ENCODE measurements at places on chromosomes 2 and 18.

DNA sequence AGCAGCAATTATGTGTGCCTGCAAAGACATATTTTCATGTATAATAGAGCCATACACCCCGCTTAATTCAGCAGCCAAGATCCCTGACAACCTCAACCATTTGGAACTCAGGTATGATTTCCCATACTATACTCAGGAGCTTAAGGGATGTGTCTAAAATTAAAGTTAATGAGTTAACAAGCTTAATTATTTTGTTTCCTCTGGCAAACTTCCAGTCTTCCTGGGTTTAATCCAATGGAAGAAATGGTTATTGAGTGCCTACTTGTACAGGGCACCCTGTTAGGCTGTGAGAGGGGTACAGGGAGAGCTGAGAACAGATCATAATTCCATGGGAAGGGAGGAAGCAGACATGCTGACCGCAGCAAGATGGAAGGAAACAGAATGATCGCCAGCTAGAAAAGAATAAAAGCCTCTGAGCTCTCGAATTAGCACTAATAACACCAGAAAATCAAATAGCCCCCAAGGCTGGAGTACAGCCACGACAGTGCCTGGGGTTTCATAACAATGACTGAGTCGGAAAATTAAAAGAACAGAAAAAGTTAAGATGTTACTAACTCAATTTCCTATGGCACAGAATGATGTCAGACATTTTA is 20.8 kb upstream of the CEP68 start:
- no peak for DNase-seq

- no peak for DNase-seq
These were observed 11.3 kb downstream of the LCT start for GRCh38 chr2:135825550-135826176.

DNA sequence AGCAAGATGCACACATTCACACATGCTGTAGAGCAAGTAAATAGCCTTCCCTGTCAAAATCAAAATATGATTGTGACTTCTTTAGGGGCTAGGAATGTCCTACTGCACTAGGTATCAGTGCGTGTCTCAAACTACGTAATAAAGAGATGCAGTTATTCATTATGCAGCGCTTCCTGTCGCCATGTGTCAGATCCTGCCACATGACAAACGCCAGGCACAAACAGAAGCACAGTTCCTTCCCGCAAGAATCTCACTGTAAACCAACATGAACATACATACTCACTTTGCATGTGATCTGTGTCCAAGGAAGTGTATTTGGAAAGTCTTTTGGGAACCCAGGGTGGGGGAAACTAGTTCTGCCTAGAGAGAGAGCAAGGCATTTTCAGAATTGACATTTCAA is 599.9 kb downstream of the RNF144A start:
- no peak for DNase-seq

DNA sequence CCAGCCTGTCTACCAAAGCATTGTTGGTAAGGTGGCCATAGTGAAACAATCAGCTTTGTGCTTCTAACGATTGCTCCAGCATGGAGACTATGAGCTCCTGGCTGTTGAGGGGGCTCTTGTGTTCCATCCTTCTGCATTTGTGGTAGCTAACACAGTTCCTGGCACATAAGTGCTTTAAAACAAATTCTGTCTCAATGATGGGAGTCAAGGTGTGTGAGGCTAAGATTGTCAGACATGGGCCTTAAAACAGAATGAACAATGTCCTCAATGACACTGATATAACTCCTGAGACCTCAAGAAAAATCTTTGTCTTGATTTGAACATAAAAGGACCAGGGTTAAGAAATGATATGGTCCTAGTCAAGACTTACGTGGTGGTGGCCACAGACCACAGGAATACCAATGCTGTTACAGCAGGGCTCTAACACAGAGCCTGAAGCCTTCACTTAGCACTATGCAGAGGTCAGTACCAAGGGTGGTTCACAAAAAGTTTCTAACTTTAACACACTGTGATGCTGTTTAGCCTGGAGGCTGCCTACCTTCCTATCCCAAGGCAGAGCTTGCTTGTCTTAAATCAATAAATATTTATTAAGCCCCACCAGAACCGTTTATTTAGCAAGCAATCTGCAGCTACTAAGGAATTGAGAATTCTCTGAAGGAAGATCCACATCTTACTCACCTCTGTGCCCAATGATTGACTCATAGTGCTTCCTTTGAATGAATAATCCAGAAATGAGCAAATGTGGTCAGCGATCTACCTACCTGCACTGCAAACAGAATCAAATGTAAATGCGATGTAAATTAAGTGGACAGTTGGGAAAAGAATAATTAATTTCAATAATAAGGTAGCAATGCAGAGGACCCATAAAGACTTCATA is 35.1 kb downstream of the EVA1A start:
- no peak for DNase-seq

DNA sequence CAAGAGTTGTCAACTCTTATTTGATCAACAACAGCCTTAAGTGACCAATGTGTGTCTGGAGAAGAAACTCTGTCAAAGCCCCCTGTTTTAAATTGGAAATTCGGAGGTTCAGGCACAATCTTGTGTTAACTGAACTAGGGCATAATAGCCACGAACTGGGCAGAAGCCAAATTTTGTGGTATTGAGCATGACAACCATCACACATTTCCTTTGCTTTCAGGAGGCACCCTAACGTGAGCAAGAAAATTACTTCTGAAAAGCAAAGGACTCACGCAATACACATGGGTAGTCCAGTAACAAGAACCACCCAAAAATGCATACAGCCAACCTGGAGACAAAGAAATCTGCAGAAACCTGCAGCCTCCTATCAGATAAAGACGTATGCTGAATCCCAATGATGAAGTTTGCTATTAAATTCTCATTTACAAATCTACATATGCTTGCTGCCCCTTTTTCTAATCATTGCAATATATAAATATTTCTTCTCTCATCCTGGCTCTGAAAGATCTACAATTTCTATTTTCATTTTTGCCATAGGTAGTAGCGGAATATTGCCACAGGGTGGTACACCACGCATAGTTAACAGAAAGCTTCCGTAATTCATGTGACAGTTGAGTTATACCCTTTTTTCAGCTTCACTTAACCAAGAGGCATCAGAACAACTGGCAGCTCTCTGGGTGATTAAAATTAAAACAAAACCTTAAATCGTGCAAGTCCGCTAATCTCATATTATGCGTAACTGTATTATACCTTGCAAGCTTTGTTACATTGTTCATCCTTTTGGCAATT is 495.8 kb downstream of the NRXN1 start:
- DNase-seq: no peak

DNA sequence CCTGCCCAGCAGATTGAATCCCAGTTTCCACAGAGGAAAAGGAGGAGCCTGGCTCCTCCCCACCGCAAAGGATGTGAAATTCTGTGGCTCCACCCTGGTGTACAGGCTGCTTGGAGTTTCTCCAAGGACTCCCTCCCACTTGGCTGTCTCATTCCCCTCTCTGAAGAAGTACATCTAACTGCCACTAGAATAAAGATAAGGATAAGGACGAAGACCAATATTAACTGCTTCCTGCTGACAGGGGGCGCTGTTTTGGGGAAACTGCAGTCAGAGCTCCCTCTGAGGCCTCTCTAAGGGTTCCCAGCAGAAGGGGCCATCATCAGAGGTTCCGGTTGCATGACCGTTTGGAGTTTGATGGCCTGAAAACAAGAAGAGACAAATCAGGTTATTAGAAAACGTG is 790.9 kb downstream of the CPS1 start:
- no peak for DNase-seq

DNA sequence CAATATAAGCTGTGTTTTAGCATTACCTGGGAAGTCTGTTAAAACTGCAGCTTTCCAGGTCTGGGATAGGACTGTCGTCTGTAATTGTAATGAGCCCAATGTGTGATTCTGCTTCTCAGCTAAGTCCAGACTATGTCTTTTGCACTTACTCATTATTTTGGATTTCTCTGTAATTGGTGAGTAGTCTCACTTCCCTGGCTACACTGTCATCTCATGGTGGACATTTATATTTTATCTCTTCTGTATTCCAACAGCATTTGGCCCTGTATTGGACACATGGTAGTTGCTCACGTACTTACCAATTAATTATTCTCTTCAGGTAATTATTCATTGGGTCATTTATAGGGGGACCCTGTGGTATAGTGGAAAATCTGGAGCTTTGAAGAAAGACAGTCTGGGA is 28.0 kb downstream of the LHCGR start:
- no peak for DNase-seq

DNA sequence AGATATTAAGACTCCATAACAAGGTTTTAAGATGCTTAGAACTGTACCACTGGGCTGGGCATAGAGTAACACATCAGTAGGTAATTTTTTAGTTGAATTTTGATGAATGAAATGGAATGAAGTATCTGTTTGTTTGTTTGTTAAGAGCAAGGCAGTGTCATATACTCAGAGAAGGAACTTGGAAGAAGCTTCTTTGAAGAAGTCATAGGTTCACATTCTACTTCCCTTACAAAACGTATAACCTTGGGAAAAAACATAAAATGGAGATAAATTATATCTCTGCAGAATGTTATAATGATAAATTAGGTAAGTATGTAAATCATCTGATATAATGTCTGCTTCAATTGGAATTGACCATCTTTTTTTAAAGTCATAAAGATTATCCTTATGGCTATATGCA is 122.1 kb upstream of the SLC39A10 start:
- DNase-seq: no peak

- no peak for DNase-seq
These were observed 8.6 kb upstream of the CNDP1 start for GRCh38 chr18:74525741-74526140.

DNA sequence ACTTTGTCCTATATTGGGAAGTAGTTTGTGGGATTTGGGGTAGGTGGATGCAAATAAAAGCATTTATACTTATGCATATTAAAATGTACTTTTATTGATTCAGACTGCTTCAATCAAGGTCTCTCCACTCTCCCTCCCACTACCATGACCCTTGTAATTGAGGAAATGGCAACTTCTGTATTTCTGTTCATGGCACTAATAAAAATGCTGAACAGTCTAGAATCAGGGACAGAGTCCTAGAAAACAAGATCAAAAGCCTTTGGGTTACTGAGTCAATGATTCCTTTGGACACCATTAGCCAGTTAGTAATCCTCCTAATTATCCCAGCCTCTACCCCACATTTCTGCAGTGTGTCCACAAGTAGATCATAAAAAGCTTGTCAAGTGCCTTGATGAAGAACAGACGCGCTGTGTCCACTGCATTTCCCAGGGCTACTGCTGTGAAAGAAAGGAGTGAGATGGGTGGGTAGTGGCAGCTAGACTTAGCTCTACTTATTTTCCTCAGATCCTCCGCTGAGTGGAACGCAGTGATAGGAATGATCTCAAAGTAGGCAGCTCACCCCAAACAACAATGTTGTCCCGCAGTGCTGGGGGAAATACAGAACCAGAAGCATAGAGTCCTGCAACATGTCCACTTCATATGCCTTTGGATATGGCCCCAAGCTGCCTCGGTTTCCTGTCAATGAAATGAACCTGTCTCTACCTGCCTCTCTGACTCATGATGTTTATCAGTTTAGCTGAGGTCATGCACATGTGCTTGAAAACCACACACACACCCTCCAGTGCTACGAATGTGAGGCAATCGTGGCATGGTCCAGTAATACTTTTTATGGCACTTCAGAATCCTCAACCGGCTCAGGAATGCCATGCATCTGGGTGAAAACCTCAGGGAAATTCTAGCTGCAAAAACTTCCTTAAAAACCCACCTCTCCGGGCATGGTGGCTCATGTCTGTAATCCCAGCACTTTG is 115.5 kb downstream of the COL6A3 start:
- DNase-seq: no peak

DNA sequence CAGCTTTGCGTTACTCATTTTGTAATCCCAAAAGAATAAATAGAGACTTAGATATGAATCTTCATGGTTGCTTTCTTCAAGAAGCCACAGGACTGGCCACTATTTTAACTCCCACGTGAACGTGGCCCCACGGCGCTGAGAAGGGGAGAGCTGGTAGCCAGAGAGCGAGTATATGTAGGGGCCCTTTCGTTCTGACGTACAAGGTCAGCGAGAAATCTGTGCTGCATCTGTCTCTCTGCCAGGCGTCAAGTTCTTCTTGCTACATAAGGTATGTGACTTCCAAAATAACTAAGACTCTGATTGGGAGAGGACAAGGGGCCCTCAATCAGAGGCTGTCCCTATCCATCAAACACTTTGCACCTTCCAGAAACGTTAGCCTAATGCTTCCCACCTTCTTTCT is 149.2 kb downstream of the PLEKHA3 start:
- DNase-seq: no peak

GRCh38 chr2:106267997-106268396 is 73.9 kb upstream of the UXS1 start:
- DNase-seq: no peak

DNA sequence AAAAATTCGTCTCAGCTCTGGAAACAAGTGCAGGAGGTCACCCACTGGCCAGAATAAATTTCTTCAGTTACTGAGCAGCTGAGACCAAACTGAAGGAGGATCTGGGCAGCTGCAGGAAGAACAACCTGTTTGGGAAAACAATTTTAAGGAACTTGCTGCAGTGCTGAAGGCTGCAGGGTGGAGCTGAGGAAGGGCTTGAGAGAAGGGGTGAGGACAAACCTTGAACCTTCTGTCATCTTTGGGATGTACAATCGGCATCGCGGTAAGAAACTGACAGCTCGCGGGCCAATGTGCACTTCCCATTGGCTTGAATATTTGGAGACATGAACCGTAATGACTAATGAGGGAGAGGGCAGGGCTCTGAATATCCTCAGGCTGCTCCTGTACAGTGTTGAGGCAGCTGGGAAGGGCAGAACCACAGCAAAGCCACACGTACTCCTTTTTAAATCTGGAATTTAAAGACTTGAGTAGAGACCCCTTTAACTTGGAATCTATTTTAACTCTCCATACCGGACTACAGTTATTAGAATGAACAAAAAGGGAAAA is 90.3 kb downstream of the TACR1 start:
- no peak for DNase-seq

DNA sequence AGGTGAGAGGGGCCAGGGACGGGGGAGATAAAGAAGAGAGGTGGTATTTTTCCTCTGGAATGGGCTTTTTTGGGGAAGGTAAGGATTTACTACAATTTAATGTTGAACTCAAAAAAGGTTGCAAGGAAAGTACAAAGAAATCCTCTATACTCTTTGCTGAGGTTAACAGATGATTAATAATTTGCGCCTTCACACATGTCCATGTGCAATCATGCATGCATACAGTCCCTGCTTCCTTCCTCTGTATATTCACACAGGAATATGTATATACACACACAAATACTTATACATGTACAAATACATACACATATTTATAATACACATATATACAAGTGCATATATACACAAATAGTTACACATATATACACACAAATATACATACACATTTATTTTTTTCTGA is 193.4 kb downstream of the NBAS start:
- no peak for DNase-seq

GRCh38 chr2:10038716-10039115 is 4.6 kb upstream of the KLF11 start:
- no peak for DNase-seq

GRCh38 chr2:173972636-173973035 is 7.5 kb upstream of the SP3 start:
- DNase-seq: no peak

DNA sequence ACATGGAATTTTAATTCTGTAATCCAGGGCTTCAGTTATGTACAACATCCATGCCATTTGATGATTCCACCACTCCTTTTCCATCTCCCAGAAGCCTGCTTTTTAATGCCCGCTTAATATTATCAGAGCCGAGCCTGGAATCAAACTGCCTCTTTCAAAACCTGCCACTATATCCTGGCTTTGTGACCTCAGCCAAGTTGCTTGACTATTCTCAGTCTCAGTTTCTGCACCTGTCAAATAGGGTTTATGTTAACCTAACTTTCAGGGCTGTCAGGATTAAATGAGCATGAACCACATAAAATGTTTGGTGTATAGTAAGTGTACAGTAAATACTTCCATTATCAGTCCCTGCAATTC is 108.7 kb downstream of the XRCC5 start:
- no peak for DNase-seq
